ENCODE measurements at places on chromosomes 4 and X.
A peak's percentile ranks its signal among the peaks of the same experiment; 100 is the strongest.

DNA sequence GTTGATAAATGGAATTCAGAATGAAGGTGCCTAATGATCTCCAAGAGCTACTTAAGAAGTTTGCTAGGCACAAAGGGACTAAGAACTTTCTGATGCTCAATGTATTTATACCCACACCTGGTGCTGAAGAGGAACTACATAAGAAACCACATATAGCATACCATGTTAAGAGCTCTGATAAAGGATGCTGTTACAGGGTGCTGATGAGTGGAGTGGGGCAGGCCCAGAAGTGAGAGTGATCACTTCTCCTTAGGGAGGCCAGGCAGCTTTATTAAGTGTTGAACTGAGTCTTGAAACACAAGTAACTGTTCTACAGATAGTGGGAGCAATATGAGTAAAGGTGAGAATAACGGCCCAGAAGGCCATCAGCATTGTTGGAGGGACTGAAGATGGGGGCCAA is 68.3 kb upstream of the CHRDL1 start:
- DNase-seq = no peak

- peak; percentile 58 for DNase-seq
These were observed 28.7 kb downstream of the CLDN34 start for GRCh38 chrX:9995855-9996339.

GRCh38 chr4:113756005-113756410 is 5.5 kb downstream of the CAMK2D start:
- peak; percentile 63 for DNase-seq

DNA sequence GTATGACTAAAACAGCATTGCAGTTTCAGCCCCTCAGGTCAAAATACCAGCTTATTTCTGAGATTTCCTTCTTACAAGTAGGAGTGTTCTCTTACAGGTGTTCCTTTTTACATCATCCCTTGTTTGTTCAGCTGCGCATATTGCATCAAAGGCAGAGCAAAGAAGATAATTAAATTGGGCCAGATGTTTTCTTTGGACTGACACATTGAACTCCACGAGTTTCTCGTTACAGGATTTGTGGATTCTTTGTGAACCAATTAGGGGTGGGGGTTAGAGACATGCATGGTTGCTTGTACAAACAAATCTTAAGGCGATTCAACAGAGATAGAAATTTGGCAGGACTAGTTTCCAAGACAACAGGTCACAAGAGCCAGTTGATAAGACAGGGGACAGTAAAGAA is 95.7 kb downstream of the SPANXN4 start:
- DNase-seq = no peak

DNA sequence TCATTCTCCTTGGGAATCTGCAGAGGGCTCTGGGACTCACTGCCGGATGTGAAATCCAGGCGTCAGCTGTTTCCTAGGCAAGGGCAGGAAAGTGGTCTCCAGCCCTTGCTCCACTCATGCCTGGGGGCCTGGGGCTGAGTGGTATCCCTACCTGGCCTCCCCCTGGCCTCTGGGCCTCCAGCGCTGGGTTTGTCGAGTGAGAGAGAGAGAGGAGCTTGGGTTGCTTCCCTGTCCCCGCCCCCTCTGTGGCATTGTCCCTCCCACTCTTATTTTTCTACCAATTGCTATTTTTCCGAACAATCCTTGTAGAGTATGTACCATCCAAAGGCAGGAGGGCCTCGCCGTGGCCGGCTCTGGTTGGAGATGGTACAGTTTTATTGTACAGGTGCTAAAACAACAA is 53.1 kb downstream of the ELF4 start:
- no peak for DNase-seq

DNA sequence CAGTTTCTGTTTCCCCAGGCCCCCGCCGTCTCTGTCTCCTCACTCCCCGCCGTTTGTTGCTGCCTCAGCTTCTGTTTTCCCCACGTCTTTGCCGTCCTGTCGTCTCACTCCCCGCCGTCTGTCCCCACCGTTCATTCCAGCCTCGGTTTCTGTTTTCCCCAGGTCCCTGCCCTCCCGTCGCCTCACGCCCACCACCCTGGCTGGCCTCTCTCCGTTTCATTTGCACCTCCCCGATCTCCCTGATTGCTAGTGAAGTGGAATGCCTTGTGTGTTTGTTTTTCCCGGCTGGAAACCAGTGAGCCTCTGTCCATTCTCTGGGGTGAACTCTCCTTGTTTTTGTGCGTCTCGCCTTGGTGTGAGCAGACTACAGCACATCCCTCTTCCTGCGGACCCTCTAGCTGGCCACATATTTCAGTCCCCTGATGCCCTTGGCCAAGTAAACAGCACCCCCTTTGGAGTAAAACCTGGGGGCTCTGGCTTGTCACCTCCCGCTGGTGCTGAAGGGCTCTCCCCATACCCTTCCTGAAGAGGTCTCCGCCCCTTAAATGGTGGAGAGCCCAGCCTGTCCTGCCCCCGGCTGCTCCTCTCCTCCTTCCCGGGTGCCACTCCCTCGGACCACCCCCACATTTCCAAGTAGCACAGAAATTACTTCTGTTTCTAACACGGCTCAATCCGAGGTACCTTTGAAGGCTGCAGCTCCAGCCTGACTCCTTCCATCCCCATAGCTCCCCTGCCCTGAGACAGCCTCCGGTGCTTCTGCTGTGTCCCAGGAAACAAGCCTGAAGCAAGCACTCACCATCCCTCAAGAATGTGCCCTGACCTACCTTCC is 13.2 kb downstream of the TMEM175 start:
- no peak for DNase-seq

DNA sequence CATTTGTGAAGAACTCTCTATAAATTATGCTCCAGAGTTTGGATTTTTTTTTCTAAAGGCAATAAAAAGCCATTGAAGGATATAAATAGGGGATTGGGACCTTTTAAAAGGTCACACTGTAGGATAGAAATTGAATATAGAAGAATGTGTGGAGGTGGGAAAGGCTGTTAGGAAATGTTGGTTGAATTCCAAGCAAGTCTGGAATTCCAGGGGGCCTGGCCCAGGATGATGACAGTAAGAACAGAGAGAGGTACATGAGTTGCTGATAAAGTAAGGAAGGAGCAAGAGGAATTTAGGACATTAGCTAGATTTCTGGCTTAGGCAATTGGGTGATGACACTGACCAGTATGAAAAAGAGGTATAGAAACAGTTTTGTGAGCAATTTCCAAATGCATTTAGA is 95.4 kb upstream of the USP38 start:
- DNase-seq = no peak

GRCh38 chrX:110435196-110435595 is 76.5 kb downstream of the RTL9 start:
- no peak for DNase-seq

- DNase-seq = no peak
These were observed 395.4 kb downstream of the BMPR1B start for GRCh38 chr4:95153182-95153581.

- no peak for DNase-seq
These were observed 19.5 kb downstream of the SLC2A9 start for GRCh38 chr4:10001757-10002156.

DNA sequence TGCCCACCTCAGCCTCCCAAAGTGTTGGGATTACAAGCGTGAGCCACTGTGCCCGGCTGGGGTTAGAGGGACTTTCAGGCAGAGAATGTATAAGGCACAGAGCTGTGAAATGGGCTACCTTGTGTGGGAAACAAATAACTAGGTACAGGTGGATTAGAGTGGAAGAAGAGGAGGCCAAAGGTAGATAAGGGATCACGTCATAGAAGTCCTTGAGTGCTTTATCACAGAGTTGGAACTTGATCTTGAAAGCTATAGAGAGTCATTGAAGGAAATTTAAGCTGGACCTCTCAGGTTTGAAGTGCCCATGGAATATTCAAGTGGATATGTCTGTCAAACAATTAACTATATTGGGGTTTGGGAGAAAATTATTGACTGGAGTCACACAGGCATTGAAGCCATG is 8.4 kb downstream of the N4BP2 start:
- no peak for DNase-seq

DNA sequence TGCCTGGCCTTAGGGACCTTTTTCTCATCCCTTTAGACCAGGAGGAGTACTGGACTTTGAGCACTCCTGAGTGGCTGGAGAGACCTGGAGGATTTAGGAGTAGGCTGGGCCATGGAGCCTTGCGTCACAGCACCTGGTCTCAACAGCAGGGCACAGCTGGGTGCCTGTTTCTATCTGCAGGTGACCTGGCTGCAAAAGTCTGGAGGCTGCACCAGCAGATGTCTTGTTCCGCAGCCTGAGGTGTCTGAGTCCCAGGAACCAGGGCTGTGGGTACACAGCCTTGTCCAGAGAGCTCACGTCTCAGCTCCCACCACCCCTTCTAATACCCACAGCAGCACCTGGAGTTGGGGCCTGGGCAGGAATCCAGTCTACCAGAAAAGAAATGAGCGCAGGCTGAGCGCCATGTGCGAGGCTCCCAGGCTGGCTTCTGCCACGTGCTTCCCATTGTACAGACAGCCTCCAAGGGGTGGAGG is 5.0 kb upstream of the NSD2 start:
- no peak for DNase-seq

DNA sequence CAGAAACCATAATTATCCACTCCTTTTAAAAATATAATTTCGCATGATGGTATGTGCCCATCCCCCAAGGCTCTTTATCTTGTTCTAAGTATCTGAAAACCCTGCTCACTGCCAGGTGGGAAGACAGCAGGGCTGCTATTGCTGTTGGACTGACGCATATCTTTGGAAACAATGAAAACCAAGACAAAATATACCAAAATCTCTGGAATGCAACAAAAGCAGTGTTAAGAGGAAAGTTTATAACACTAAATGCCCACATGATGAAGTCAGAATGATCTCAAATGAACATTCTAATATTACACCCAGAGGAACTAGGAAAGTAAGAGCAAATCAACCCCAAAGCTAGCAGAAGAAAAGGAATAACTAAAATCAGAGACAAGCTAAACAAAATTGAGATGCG is 162.0 kb downstream of the FAM47B start:
- no peak for DNase-seq

DNA sequence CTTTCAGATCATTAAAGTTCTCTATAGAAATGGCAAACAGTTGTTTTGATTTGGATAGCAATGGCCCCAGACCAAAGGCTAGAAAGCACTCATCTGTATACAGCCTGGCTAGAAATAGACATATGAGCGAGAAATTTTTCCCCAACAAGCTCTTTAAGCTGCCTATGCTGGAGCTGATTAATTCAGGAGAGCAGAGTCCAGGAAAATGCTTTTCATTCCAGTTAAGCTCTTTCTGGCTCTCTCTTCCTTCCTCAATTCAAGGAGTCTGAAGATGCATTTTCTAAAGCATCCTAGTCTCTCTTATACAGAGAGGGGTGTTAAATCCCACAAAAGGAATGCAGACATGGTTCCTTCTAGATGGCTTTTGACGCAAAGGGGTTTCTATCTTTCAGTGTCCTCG is 141.7 kb upstream of the RAI2 start:
- no peak for DNase-seq

DNA sequence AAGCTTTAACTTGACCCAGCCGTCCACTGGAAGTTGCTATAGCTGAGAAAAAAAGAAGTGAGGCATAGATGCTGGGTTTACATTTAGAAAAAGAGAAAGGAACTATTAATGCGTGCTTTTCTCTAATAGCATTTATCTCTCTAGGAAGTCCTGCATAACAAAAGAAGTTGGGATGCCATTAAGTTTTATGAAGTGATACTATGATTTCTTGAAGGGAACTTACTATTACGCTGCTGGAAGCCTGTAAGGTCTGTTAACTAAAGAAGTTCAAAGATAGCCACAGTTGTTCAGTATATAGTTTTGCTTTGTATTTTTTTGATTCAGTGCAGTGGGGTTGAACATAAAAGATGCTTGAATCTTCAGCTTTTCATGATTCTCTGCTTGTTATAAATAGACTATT is 203.4 kb downstream of the CCSER1 start:
- DNase-seq = no peak

DNA sequence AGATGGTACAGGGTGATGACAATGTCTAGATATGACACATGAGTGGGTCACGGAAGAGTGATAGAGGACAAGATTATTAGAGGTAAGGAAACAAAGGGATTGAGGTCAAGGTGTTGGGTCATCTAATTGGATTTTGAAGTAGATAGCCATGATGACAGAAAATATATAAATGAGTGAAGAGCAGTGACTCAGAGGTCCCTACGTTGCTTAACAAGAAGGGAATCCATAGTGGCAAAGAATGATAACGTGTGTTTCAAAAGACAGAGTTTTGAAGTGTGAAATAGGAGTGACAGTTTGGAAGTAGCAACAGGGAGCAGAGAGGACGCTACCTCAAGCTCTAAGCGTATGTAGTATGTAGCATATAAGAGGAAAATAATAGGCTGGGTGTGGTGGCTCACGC is 22.2 kb upstream of the CAMK2D start:
- peak; percentile 43 for DNase-seq

GRCh38 chr4:43163101-43163792 is 270.7 kb downstream of the GRXCR1 start:
- no peak for DNase-seq

All from inflammatory macrophage treated with lipopolysaccharide for 4 hours (primary cell).